ENCODE measurements at places on chromosomes 13 and 19.

- DNase-seq, result no peak
These were observed 3.4 kb downstream of the ACP4 start for GRCh38 chr19:50793558-50794065.

GRCh38 chr13:74891610-74892009, 590.4 kb downstream of the TBC1D4 start:
- DNase-seq, result no peak

- peak; percentile 74 for DNase-seq
These were observed at the start of gene BCL3 for GRCh38 chr19:44748426-44749254. Gene BCL3 (plus strand): TSS chr19:44748708. CDS start chr19:44748791, 83 bp downstream.

- DNase-seq, result no peak
These were observed 8.4 kb upstream of the SIGLEC12 start for GRCh38 chr19:51509823-51510660.

- DNase-seq, result no peak
These were observed 32.7 kb upstream of the POMP start for GRCh38 chr13:28626266-28626665.
